Endothelial cell (in vitro differentiated cells): ENCODE measurements at places on chromosomes 11 and 22.

GRCh38 chr11:4481240-4481582 lies 1.2 kb upstream of the OR52K1 start:
- no peak for DNase-seq

GRCh38 chr11:38971141-38971540 lies 2373.1 kb upstream of the RAG2 start:
- DNase-seq: no peak

DNA sequence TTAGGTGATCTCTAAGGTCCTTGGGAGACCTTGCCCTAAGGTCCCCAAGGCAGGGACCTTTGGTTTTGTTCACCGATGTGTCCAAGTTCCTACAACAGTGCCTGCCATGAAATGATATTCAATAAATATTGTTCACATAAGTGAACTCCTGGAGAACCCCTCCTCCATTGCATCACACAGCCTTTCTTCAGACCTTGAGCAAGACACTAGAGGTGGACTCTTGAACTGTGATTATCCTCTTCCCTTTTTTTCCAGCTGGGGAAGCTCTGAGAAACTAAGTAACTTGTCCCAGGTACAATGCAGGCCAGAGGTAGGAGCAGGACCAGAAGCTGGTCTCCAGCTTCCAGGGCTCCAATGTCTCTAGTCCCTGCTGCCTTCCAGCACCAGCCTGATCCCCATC lies 76.6 kb upstream of the LMO1 start:
- DNase-seq: no peak

DNA sequence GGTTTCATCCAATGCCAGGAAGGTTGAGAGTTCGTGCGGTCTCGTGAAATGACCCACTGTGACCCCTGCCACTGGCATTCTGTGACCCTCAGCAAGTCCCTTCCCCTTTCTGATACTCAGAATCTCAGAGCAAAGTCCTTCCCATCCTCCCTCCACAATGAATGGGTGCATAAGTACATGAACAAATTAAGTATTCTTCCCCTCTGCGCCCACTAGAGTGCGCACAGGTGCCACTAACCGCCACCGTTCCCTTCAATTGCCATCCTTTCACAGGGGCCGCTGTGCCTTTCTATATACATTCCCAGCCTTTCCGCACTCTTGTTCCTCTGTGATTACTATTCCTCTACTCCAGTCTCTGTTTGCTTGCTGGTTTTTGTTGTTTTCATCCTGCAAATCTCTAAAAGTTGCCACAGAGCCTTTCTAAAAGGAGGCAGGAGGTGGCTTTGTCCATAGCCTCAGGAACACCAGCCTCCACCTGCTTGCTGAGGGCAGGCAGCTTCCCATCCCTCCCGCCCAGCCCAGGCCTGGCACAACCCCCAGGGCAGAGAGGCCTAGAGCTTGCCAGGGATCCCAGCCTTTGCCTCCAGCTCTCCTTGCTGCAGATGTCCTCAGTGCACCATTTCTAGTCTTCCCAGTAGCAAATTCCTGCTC lies 6.7 kb upstream of the AP1B1 start:
- peak; percentile 75 for DNase-seq

DNA sequence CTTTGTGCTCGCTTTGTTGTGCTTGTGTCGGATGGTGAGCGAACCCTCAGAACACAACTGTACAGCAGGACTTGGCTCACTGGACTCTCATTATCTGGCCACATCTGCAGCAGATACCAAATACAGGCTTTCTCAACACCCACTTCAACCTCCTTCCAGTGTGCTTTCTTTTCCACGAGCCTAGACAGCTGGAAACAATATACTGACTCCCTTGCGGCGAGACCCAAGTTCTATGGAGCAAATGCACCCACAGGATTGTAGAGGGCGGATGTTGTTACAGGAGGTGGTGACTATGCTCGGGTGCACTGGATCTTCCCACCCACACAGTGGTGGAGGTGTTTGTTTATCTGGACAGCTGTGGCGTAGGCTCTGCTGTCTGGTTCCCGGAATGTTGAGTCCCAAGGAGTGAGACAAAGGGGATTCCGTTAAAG lies 204.3 kb downstream of the TENM4 start:
- DNase-seq: no peak

- no peak for DNase-seq
Measured at GRCh38 chr11:103480421-103480820, 371.2 kb downstream of the DYNC2H1 start.

- DNase-seq: no peak
Measured at GRCh38 chr11:122392508-122392907, 263.0 kb upstream of the UBASH3B start.

- DNase-seq: no peak
Measured at GRCh38 chr11:31060880-31061279, 308.7 kb downstream of the DCDC1 start.

DNA sequence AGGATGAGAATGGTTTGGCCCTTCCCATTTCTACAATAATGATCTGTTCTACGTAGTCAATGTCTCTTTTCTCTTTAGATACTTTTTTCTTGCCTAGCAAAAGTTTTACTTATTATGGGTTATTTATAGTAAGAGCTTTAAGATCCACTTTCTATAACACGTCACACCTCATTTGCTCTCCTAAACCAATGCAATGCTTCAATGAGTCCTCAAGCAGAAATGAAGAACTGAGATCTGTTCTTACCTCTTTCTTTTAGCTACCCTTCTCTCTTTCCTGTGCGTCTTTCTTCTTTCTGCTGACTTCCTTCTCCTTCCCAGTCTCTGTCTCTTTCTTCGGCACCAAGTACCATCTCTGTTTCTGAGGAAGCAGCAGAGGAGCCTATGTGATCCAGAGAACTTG lies 61.8 kb downstream of the SNX19 start:
- DNase-seq: no peak

DNA sequence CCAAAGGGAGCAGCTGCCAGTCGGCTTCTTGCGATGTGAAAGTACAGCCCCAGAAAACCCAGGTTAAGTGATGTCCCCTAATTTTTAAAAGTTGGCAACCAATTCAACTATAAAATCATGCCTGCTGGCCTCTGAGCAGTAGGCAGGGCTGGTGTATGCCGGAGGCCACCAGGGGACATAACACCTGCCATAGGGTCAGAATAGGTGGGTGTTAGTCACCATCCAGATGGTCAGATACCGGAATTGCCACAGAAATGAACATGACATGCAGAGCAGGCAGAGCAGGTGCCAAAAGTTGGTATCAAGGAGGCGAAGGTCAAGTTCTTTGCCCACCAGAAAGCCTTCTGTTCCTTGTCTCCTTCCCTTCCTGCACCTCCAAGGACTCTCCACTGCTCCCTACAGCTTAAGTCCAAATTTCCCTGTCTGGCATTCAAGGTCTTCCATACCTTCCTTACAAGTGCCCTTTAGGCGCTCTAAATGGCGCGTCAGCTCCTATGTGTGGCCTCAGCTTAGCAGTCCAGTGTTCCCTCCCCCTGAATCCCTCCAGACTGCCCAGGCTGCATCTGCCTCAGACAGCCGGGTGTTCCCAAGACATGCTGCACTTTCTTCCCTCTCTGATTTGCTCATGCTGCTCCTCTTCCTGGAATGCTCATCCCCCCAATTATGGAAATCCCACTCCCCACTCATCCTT lies 45.1 kb downstream of the PTPRJ start:
- no peak for DNase-seq
